Hair follicular keratinocyte (primary cell): ENCODE measurements at places on chromosomes 16 and 17. TPM values are rescaled to one million over a fixed set of nuclear protein-coding genes. Genes with fewer than 3 reads are reported as not detected.

KRT39 gene
- total RNA-seq: not detected in 2 replicates

CCL14 gene
- not detected in 2 replicates for total RNA-seq

TSEN54 gene
- 28.5 and 36.9 TPM in 2 replicates for total RNA-seq

PIMREG gene
- total RNA-seq: 9.8 and 33.9 TPM in 2 replicates

TSPAN10 gene
- 0.49 TPM in 1 of 2 replicates, not detected in the other for total RNA-seq

PPM1D gene
- total RNA-seq: 2.4 and 4.6 TPM in 2 replicates

YPEL2 gene
- total RNA-seq: 1.0 and 1.6 TPM in 2 replicates

MED31 gene
- total RNA-seq: 8.4 and 10.1 TPM in 2 replicates

TPSD1 gene
- not detected in 2 replicates for total RNA-seq

KRTAP2-1 gene
- not detected in 2 replicates for total RNA-seq

TP53TG3C gene
- not detected in 2 replicates for total RNA-seq

KRT36 gene
- not detected in 2 replicates for total RNA-seq

UTS2R gene
- not detected in 2 replicates for total RNA-seq

G6PC1 gene
- not detected in 2 replicates for total RNA-seq

CMIP gene
- total RNA-seq: 13.9 and 17.1 TPM in 2 replicates

GAS2L2 gene
- not detected in 2 replicates for total RNA-seq

CHP2 gene
- total RNA-seq: not detected in 2 replicates

NEURL4 gene
- total RNA-seq: 6.2 and 10.9 TPM in 2 replicates

SDR42E2 gene
- not detected in 2 replicates for total RNA-seq

TVP23A gene
- total RNA-seq: not detected in 2 replicates

PRDM7 gene
- total RNA-seq: not detected in 2 replicates

KCNH4 gene
- not detected in 2 replicates for total RNA-seq

AANAT gene
- not detected in 2 replicates for total RNA-seq

OSGIN1 gene
- 1.2 and 2.1 TPM in 2 replicates for total RNA-seq

CDRT4 gene
- 1.1 and 4.2 TPM in 2 replicates for total RNA-seq

MFSD6L gene
- not detected in 2 replicates for total RNA-seq

IRF8 gene
- not detected in 2 replicates for total RNA-seq

DNAH9 gene
- 0.94 and 1.3 TPM in 2 replicates for total RNA-seq

HOXB2 gene
- total RNA-seq: 0.46 and 0.86 TPM in 2 replicates

DNAH3 gene
- total RNA-seq: not detected in 2 replicates

ANKRD40CL gene
- total RNA-seq: not detected in 2 replicates

REXO5 gene
- total RNA-seq: 2.4 and 9.0 TPM in 2 replicates

CLEC19A gene
- not detected in 2 replicates for total RNA-seq

SMPD3 gene
- total RNA-seq: 0.08 TPM in 1 of 2 replicates, not detected in the other

LITAFD gene
- total RNA-seq: not detected in 2 replicates

NPIPB6 gene
- total RNA-seq: 0.04 and 0.47 TPM in 2 replicates

ZSCAN10 gene
- total RNA-seq: not detected in 2 replicates

SLFN5 gene
- 30.3 and 53.1 TPM in 2 replicates for total RNA-seq

ARSG gene
- 0.16 and 0.38 TPM in 2 replicates for total RNA-seq

C17orf100 gene
- 0.23 and 0.38 TPM in 2 replicates for total RNA-seq

PYY gene
- 0.11 TPM in 1 of 2 replicates, not detected in the other for total RNA-seq

ZG16B gene
- 0.23 and 0.31 TPM in 2 replicates for total RNA-seq

TM4SF5 gene
- total RNA-seq: not detected in 2 replicates

SNX20 gene
- not detected in 2 replicates for total RNA-seq

BEAN1 gene
- 0.04 and 0.16 TPM in 2 replicates for total RNA-seq

SPAG7 gene
- total RNA-seq: 64.0 and 77.2 TPM in 2 replicates

C16orf89 gene
- total RNA-seq: not detected in 2 replicates

SEPTIN12 gene
- total RNA-seq: not detected in 2 replicates

ASGR1 gene
- total RNA-seq: 0.23 TPM in 1 of 2 replicates, not detected in the other

EMP2 gene
- 17.0 and 23.0 TPM in 2 replicates for total RNA-seq

DNAH17 gene
- 0.39 and 1.1 TPM in 2 replicates for total RNA-seq

CCDC200 gene
- total RNA-seq: not detected in 2 replicates

DDX52 gene
- total RNA-seq: 16.9 and 19.5 TPM in 2 replicates

RGS11 gene
- 0.11 and 0.16 TPM in 2 replicates for total RNA-seq

CLEC3A gene
- total RNA-seq: not detected in 2 replicates

PGAP3 gene
- total RNA-seq: 3.9 and 7.2 TPM in 2 replicates
